Mesendoderm (in vitro differentiated cells): ENCODE measurements at places on chromosomes 3 and 15.

- DNase-seq = peak; percentile 95
Measured at GRCh38 chr3:27728195-27729087, 6.3 kb upstream of the EOMES start.

DNA sequence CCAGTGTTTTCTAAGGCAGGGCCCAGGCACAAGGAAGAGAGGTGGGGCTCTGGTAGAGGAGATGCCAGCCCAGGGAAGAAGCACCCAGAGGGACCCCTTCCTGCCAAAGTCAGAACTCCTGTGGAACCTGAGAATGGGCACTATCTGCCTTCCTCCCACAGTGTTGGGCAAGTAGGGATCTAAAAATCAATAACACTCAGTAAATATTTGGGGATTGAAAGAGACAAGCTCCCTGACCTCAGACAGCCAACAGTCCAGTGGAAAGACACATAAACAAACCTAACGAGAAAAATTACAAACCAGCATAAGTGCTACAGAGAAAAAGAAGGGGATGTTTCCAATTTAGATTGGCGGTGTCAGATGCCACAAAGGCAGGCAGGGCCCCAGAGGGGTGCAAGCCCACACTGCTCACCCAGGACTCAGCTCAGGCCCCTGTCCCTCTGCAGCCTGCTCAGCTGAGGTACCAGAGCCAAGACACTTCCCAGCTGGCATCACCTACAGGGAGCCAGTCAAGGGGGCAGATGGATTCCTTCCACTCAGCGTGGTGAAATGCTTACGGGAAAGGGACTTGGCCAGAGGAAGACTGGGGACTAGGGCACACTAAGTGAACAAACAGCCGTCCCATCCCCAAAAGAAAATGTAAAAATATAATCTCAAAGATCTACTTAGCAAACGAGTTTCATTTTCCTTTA is 15.9 kb downstream of the ADCY5 start:
- DNase-seq = no peak

- DNase-seq = no peak
Measured at GRCh38 chr3:162729686-162730085, 1233.1 kb downstream of the OTOL1 start.

- DNase-seq = peak; percentile 96
Measured at GRCh38 chr3:53196575-53197407, 35.8 kb downstream of the PRKCD start.

GRCh38 chr3:121592856-121593702 is at the start of gene FBXO40:
TSS of gene FBXO40 (plus strand) at chr3:121593379. CDS start at chr3:121620576, 27,197 bp downstream.
- DNase-seq = peak; percentile 84

GRCh38 chr3:65005486-65005885 is 317.7 kb upstream of the ADAMTS9 start:
- no peak for DNase-seq

DNA sequence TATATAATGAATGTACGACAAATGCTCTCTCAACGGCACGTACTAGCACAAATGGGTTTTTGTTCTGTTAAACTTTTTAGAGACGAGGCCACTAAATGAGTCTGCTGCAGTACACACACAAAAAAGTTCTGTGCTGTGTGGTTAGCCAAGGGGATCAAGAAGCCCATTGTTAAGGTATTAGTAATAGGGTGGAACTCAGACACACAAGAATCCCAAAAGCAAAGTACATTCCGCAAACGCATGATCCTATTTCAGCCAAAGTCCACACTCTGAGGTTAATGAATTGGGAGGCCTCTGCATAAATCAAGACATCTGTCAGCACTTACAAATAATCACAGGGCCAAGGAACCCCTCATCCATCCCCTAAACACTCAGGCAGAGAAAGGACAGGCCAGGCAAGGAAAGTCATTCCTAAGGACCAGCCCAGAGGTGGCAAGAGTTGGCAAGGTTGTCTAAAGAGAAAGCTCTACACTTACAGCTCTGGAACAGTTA is 12.1 kb downstream of the OSBPL10 start:
- peak; percentile 75 for DNase-seq

DNA sequence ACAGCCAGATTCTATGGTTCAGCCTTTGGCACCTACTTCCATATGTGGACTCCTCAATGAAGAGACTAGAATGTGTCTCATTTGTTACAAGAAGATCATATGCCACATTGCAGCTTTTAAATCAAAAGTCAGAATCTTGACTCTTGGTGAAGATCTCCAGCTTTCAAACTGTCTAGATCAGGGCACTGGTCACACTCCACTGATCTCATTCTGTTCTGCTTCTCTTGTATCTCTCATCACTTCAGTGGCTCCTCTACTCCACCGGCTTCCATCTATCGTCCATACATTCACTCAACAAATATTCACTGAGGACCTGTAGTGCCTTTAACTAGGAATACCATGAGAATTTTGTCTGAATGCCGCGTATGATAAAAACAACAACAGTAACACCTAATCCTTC is 203.3 kb upstream of the LPP start:
- no peak for DNase-seq
